ENCODE measurements at places on chromosomes 1 and 21. TPM values are rescaled to one million over a fixed set of nuclear protein-coding genes. Genes with fewer than 3 reads are reported as not detected.

GRCh38 chr1:88698140-88698539, 14.1 kb downstream of the PKN2 start:
- DNase-seq: no peak

DNA sequence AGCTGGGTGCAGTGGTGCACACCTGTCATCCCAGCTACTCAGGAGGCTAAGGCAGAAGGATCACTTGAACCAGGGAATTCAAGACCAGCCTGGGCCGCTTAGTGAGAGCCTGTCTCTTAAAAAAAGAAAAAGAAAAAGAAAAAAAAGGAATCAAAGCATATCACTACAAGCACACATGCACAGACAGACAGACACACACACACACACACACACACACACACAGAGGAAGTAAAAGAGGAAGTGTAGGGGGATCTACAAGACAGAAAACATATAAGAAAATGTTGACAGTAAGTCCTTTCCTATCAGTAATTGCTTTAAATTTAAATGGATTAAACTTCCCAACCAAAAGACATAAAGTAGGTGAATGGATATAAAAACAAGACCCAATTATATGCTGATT, 180.3 kb downstream of the FAF1 start:
- DNase-seq: no peak

DNA sequence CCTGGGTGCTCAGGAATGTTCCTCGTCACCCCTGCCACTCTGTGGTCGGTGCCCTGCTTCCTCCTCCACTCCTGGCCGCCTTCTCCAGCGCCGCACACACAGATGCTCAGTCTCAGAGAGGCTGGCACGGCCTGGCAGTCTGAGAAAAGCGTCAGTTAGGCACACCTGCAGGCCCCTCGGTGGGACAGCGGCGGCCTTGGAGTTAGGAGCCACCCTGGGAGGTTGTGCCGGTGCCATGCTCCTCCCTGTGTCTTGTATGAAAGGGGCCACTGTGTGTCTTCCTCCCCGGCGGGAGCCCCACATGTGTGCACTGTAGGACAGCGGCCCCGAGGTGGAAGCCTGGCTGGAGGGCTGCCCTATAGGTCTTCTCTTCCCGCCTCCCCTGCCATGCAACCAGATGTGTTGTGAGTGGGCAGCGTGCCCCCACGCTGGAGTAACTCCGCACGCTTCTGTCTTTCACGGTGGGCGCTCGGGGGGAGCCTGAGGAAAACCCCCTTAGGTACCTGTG, 145.2 kb downstream of the PGBD5 start:
- DNase-seq: peak; percentile 37

- DNase-seq: no peak
Observed at GRCh38 chr1:207993477-207994445, 82.8 kb upstream of the CD34 start.

DNA sequence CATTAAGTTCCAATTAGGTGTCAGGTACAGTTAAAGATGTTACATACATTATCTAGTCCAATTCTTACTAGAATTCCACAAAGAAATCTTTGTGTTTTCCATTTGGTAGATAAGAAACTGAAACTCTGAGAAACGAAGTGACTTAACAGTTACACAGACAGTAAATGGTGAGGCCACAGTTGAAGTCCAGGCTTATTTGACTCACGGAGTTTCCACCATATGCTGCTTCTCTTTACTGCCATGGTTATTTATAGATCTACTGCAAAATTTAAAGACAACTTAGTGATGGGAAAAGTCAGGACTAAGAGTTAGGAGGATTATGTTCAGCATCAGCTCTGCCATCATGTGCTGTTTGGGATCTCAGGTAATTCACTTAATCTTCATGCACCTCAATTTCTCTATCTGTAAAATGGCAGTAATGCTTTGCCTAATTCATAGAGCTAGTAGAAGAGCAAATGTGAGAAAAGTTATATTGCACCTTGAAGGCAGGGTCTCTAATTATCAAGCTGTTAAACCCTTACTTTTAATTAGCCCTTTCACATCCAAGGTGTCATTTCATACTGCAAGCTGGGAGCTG, 26.2 kb upstream of the SAMSN1 start:
- DNase-seq: no peak

GRCh38 chr1:241423541-241424479, 66.8 kb upstream of the RGS7 start:
- DNase-seq: no peak

DNA sequence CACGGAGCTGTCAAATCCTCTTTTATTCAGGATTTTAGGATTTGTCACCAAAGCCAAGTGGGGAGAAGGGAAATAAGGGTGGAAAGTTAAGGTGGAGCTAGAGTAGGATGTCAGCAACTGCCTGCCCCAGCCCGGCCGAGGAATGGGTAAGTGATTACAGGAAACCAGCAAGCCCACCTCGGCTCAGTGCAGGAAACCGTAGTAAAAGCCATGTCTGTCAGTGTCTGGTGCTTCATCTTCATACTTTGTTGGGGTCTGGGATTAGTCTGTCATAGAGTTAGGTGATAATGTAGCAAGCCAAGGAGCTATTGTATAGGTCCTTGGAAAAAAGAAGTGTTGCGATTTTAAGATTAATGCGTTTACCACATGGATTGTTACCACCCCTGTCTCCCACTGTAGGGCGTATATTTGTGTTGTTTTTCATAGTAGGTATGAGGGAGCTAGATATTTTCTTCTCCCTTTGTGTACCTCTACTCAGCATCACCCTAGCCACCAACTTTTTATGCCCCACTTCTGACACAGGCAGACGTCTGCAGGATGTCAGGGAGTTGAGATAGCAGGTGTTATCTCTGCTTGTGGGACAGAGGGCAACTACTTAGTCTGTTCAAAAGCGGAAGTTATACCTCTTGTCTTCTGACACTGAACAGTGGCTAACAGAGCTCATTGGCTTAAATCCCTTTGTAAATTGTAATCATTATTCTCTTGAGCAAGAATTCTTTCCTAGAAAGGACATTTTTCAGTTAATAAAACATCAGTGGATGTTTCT, 253.7 kb downstream of the HHAT start:
- no peak for DNase-seq

- no peak for DNase-seq
Observed at GRCh38 chr1:168320800-168321450, 40.2 kb downstream of the TBX19 start.

DNA sequence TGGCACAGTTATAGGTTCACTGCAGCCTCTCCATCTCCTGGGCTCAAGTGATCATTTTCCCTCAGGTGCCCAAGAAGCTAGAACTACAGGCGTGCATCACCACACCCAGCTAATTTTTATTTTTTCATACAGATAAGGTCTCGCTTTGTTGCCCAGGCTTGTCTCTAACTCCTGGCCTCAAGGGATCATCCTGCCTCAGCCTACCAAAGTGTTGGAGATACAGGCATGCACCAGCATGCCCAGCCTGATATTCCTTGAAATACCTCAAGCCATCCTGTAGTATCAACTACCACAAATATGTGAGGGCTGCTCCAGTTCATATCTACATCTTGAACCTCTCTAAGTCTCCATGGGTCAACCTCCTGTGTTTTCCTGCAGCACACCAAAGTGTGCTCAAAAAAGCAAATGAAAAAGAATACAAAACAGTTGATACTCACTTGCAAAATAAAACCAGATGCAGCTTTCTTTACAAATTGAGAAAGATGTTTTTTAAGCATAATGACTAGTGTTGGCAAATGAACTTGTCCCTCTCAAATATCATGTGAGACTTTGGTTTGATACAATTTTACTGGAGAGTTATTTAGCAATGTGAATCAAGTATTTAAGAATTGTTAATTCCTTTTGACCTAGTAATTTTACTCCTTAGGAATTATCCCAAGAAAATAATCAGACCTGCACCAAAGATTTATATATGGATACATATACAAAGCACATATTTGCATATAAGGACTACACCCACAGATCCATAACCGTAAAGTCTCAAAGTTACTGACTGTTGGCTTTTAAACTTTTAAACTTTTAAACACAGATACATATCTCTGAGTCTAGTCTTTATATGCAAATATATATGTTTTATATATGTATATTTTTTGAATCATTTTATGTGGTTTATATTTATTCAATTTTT, 197.7 kb downstream of the NRIP1 start:
- DNase-seq: no peak

DNA sequence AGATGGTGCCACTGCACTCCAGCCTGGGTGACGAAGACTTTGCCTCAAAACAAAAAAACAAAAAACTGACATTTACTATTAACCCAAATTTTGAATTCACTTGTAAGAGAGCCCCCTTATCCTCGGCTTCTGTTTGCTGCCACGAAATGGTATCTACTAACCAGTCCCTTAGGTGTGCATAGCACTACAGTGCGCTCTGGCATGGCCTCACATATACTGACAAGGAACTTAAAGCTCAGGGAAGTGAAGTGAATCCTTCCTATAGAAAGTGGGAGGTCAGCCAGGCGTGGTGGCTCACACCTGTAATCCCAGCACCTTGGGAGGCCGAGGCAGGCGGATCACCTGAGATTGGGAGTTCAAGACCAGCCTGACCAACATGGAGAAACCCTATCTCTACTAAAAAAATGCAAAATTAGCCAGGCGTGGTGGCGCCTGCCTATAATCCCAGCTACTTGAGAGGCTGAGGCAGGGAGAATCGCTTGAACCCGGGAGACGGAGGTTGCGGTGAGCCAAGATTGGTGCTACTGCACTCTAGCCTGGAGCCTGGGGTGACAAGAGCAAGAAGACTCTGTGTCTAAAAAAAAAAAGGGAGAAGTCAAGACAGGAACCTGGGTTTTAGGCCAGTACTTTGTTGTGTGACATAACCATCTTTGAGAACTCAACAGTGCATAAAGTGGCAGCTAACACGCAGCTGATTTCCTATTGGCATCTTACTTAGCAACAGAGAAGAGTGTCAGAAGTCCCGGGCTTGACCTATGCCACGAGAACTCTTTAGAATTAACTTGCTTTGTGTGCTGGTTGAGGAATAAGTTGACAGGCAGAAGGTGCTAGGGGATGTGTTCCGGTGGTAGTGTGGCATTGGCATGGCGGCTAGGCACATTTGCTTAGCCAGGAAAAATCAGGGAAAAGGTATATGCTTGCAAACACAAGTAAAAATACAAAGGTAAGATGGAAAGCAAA, 16.8 kb downstream of the ERRFI1 start:
- DNase-seq: no peak

DNA sequence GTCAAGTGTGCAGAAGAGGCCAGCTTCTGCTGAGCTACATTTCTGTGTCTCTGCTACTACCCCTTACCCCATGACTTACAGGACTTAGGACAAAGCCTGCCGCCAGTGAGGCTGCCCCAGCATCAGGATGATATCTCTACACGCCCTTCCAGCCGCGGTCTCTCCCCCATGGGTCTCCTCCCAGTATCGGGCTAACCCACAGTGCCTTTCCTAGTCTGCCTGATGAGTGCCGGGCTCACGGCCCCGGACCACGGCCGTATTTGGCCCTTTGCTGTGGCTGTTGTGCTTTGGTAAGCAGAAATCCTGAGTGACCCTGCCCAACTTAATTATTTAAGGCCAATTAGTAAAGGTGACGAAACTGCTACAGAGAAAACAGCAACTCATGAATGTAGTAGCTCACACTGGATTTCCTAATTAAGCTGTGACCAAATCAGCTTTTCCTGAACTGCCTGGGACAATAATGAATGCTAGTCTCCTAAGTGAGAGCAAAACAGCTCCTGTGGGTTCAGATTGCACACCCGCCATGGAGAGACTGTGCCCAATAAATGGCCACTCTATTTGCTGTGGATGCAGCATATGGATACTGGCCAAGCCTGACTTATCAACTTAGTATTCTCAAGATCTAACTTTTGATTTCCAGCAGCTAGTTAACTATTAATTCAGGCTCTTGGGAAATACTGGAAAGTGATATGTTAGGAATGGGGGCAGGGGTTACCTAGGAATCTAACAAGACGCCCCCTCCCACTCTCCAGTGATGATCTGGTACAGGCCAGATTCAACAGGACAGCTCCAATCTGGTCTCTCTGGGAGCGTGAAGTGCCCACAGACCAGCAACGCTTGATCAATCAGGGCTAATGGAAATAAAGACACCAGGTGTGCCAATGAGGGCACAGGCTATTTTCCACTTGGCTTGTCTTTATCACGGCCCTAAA, 123.3 kb upstream of the IFFO2 start:
- no peak for DNase-seq

GRCh38 chr1:204837440-204838084, 33.1 kb upstream of the NFASC start:
- no peak for DNase-seq

GRCh38 chr1:8425150-8425780, 107.4 kb downstream of the SLC45A1 start:
- DNase-seq: no peak

- no peak for DNase-seq
Observed at GRCh38 chr1:221013691-221014660, 134.7 kb downstream of the HLX start.

DNA sequence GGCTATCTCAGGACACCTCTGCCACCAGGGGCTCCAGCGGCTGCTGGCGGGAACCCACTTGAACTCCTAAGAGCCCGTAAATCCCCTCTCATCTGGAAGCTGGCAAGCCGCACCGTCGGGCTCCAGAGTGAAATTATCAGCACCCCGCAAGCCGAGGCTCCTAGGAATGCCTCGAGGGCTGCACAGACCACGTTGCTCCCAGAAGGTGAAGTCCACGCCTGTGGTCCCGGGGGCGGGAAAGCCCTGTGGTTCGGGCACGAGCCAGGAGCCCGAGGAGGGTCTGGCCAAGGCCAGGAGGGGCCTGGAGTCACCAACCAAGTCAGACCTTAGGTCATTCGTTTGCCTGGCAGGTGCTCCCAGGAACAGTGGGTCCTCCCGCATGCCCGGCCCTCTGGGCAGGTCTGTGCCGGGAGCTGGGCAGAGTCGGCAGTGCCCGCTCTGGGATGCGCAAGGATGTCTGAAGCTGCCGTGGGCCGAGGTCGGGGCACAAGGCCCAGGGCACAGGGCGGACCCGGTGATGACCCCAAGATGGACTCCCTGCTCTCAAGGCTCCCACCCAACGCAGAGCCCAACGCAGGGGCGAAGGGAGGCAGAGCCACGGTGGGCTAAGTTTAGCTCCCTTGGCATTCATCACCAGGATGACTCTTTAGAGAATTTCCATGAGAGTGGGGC, 8.9 kb downstream of the ACTRT2 start:
- DNase-seq: no peak

DNA sequence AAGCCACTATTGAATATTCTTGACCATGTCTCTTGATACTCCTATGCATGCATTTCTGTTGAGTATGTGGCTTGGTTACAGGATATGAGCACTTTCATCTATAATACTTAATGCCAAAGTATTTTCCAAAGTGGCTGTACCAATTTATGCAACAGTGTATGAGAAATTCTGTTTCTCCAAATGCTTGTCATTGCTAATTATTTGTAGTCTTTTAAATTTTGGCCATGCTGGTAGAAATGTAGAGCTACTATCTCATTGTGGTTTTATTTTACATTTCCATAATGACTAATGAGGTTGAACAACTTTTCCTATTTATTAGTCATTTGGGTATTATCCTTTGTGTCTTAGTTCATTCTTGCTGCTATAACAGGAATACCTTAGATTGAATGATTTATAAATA, 71.4 kb upstream of the TSPAN2 start:
- DNase-seq: no peak

- no peak for DNase-seq
Observed at GRCh38 chr21:36545776-36546511, 66.0 kb upstream of the CLDN14 start.

GRCh38 chr1:204456826-204457442, 37.7 kb downstream of the PIK3C2B start:
- DNase-seq: no peak

- no peak for DNase-seq
Observed at GRCh38 chr1:81325397-81325796, 475.3 kb upstream of the ADGRL2 start.

- peak; percentile 45 for DNase-seq
Observed at GRCh38 chr1:201013991-201014815, 9.3 kb downstream of the KIF21B start.

Gene CFAP45
- total RNA-seq: 10.2 TPM

Gene PRAMEF17
- total RNA-seq: not detected

Gene CLEC20A
- total RNA-seq: not detected

Gene PRMT6
- total RNA-seq: 11.4 TPM

Gene RCSD1
- total RNA-seq: 20.7 TPM

Gene UMODL1
- total RNA-seq: 0.50 TPM

Gene MEX3A
- total RNA-seq: 0.74 TPM

All from lower lobe of right lung (tissue), 2 donors.